ENCODE measurements at places on chromosomes 7 and 10. TPM values are rescaled to one million over a fixed set of nuclear protein-coding genes. Genes with fewer than 3 reads are reported as not detected.
A peak's percentile ranks its signal among the peaks of the same experiment; 100 is the strongest.

DNA sequence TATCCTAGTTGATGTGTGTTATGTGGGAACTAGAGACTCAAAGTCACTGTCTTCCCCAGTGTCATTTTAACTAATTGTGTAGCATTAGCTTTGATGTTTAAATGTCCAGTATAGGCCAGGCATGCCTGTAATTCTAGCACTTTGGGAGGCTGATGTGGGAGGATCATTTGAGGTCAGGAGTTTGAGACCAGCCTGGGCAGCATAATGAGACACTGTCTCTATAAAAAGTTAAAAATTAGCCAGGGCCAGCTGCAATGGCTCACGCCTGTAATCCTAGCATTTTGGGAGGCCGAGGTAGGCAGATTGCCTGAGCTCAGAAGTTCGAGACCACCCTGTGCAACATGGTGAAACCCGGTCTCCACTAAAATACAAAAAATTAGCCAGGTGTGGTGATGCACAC is 24.4 kb downstream of the DDX50 start:
- H3K36me3 ChIP-seq = peaks cover 3% of the 10 kb centered on the region
- H3K27ac ChIP-seq = no peak overlapping the region
- no peak overlapping the region for H3K4me3 ChIP-seq

The CALHM1 gene
- not detected for total RNA-seq

DNA sequence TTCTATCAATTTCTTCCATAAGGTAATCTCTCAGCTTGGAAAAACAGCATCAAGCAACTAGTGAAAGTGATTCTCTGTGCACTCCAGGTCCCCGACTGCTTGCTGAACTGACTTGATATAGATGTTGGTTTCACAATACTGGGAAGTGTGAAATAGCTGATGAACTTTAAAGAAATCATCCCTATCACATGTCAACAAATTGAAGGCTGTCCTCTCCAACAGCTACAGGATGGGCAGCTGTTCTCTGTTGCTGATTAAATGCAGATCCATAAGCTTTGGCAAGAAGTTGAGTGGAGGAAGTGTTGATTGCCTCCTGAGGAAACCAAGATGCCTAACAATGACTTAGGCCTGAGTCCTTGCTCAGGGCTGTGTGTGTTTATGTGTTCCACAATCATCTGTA is 130.4 kb upstream of the GDF10 start:
- H3K36me3 ChIP-seq = no peaks in the 10 kb centered on the region
- H3K27ac ChIP-seq = no peak overlapping the region
- no peaks in the 10 kb centered on the region for H3K4me1 ChIP-seq
- no peak overlapping the region for H3K4me3 ChIP-seq
- DNase-seq = no peak
- peaks cover 7% of the 10 kb centered on the region for H3K27me3 ChIP-seq

The ANKRD22 gene
- not detected for total RNA-seq

GRCh38 chr7:109901926-109902325 is 1189.0 kb upstream of the LRRN3 start:
- H3K36me3 ChIP-seq = no peaks in the 10 kb centered on the region
- H3K27ac ChIP-seq = no peak overlapping the region
- no peaks in the 10 kb centered on the region for H3K4me1 ChIP-seq

The NXPH1 gene
- total RNA-seq = not detected

GRCh38 chr10:47237316-47238260 is 62.4 kb upstream of the GDF10 start:
- peaks cover 11% of the 10 kb centered on the region for H3K27me3 ChIP-seq
- H3K27ac ChIP-seq = no peak overlapping the region
- no peaks in the 10 kb centered on the region for H3K4me1 ChIP-seq
- no peaks in the 10 kb centered on the region for H3K36me3 ChIP-seq

DNA sequence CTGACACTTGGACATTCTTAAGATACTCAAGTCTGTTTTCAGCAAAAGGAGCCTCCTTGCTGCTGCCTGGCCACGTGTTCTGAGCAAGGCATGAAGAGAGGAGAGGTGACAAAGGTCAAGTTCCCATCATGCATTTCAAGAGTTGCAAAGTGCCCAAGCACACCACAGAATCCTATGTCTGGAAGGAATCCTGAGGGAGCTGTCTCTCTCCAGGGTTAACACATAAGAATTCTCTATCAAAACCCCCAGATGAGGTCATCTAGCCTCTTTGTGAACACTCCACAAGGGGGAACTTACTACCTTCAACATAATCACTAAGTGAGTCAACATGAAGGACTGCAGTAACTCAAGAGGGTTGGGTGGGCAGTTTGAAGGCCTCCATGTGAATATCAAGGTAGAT is 155.5 kb downstream of the RNF216 start:
- no peak overlapping the region for H3K4me3 ChIP-seq
- no peak for DNase-seq
- no peak overlapping the region for H3K27ac ChIP-seq
- peaks cover 2% of the 10 kb centered on the region for H3K4me1 ChIP-seq

- no peaks in the 10 kb centered on the region for H3K36me3 ChIP-seq
- no peak for DNase-seq
- no peak overlapping the region for H3K27ac ChIP-seq
- no peak overlapping the region for H3K4me3 ChIP-seq
- H3K27me3 ChIP-seq = no peaks in the 10 kb centered on the region
These were observed 299.9 kb upstream of the LRRN3 start for GRCh38 chr7:110790992-110791391.

DNA sequence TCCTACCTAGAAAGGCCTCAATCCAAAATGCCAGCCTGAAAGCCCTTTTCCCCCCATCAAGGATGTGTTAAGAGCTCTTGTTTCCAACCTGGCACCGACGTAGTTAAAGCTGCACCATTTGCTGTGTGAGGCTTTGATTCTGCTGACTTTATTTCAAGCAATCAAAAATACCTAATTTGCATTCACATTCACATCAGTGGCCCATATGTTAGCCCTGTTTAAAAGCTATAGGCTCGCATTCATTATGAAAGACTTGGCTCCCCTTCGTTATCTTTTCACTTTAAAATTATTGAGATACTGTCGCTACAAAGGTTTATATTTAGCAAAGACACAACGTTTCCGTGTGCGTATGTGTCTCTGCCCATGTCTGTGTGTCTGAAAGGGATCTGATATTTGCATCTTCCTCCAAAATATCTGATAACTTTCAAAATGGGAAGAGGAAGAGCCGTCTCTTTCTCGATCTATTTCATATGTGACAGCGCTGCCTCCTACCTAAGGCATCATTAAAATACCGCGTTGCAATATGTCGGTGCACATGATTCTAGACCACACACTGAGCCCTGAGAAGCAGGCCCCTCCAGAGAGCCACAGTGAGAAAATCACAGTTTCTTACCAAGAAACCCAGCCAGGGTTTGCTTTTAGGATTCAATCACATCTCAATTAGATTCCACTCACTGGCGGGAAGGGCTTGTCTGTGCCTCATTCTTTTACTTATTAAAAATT is 57.1 kb upstream of the ITPRID1 start:
- peaks cover 11% of the 10 kb centered on the region for H3K27me3 ChIP-seq
- H3K36me3 ChIP-seq = no peaks in the 10 kb centered on the region
- no peak overlapping the region for H3K4me3 ChIP-seq
- H3K27ac ChIP-seq = no peak overlapping the region
- H3K4me1 ChIP-seq = no peaks in the 10 kb centered on the region

DNA sequence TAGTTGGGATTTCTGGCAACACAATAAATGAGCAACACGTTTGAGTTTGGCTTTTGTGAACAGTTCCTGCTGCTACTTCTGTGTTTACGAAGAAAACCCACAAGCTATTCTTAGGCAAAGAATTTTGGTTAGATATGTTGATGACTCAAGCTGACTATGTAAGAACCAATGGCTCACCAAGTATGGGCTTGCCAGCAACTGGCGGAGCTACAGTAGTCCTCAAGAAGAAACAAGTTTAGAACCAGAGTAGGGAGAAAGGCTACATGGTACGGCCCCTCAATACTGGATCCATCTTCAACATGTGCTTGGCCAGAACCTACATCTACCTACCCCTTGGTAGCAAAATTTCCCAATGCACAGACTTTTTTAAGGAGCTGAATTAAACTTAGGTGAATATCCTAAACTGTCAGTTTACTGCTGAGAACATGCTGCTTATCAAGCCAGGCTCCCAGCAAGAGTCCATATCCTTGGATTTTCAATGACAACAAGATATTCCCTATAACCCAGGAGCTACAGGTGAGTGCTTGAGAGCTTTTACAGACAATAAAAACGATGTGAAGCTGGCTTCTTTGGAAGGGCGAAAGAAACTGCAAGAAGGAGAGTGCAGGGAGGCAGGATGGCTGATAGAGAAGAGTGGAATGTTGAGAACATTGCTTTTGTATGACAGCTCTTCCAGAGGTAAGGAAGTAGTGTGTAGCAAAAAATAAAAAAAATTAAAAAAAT is 74.3 kb upstream of the ASAH2 start:
- peak overlapping the region; percentile 41 for H3K27ac ChIP-seq
- H3K27me3 ChIP-seq = no peaks in the 10 kb centered on the region
- H3K4me1 ChIP-seq = peaks cover 41% of the 10 kb centered on the region
- H3K36me3 ChIP-seq = no peaks in the 10 kb centered on the region
- H3K4me3 ChIP-seq = no peak overlapping the region
- peak; percentile 15 for DNase-seq

GRCh38 chr10:132257271-132257670 is 50.5 kb downstream of the STK32C start:
- no peaks in the 10 kb centered on the region for H3K4me1 ChIP-seq
- no peak overlapping the region for H3K4me3 ChIP-seq
- no peak overlapping the region for H3K27ac ChIP-seq
- no peak for DNase-seq
- no peaks in the 10 kb centered on the region for H3K27me3 ChIP-seq

DNA sequence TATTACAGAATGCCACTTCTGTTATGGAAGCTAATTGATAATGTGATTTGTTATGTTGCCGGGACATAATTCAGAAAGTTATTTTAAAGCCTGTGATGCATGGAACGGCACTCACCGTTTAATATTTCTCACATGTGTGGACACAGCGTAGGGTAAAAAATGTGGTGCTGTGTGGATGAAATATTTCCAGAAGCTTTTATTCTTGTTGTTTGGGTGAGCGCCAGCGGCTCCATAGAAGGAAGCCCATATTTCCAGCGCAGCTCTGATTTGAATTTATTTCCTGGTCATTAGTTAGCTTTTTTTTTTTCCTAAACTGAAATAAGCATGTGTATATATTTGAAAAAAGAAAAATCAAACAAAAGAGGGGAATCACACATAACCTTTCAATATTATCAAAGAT is 20.2 kb upstream of the NKX6-2 start:
- H3K36me3 ChIP-seq = no peaks in the 10 kb centered on the region
- no peak overlapping the region for H3K27ac ChIP-seq
- DNase-seq = no peak
- H3K4me3 ChIP-seq = no peak overlapping the region
- peaks cover 21% of the 10 kb centered on the region for H3K27me3 ChIP-seq

GRCh38 chr10:102283890-102284289 is 38.6 kb downstream of the GBF1 start:
- H3K27me3 ChIP-seq = no peaks in the 10 kb centered on the region
- H3K4me3 ChIP-seq = no peak overlapping the region
- H3K27ac ChIP-seq = peak overlapping the region; percentile 54
- peaks cover 56% of the 10 kb centered on the region for H3K4me1 ChIP-seq
- no peaks in the 10 kb centered on the region for H3K36me3 ChIP-seq

DNA sequence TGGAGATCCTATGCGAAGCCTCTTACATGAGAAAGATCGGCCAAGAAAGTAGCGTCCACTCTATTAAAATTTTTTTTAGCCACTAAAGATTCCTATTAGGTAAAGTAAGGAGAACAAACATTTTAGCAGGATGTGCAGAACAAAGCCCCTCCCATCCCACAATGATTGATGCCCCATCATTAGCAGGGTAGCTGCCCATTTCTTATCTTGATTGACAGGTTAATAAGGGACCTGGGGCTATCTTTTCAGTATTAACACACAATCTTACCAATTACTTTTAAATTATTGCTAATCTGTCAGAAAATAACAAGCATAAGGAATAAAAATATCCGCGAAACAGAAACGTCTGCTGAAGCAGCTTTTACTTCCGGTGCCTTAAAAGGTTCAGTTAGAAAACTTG is 5.1 kb downstream of the FZD8 start:
- no peak for DNase-seq
- H3K4me3 ChIP-seq = no peak overlapping the region
- peaks cover 24% of the 10 kb centered on the region for H3K4me1 ChIP-seq
- no peak overlapping the region for H3K27ac ChIP-seq
- H3K36me3 ChIP-seq = no peaks in the 10 kb centered on the region
- no peaks in the 10 kb centered on the region for H3K27me3 ChIP-seq

- no peak for DNase-seq
- no peak overlapping the region for H3K27ac ChIP-seq
- H3K27me3 ChIP-seq = peaks cover 28% of the 10 kb centered on the region
These were observed 140.7 kb downstream of the PAXIP1 start for GRCh38 chr7:154862153-154862791.

DNA sequence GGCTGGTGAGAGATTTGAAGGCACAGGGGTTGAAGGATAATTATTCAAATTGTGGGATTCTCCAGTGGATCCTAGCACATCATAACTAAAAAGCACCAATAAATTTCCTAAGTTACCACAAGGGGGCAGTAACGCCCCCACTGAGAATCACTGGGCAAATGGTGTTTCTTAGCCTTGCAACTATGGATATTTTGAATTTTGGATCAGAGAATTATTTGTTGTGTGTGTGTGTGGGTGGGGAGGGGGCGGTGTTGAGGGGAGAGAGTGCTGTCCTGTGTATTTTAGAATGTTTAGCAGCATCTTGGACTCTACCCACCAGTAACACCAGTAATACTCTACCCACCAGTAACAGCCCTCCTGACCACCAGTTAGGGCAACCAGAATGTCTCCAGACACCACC is 63.3 kb upstream of the PRKG1 start:
- H3K4me3 ChIP-seq = no peak overlapping the region
- H3K27ac ChIP-seq = no peak overlapping the region
- no peaks in the 10 kb centered on the region for H3K27me3 ChIP-seq
- H3K36me3 ChIP-seq = no peaks in the 10 kb centered on the region
- DNase-seq = no peak

DNA sequence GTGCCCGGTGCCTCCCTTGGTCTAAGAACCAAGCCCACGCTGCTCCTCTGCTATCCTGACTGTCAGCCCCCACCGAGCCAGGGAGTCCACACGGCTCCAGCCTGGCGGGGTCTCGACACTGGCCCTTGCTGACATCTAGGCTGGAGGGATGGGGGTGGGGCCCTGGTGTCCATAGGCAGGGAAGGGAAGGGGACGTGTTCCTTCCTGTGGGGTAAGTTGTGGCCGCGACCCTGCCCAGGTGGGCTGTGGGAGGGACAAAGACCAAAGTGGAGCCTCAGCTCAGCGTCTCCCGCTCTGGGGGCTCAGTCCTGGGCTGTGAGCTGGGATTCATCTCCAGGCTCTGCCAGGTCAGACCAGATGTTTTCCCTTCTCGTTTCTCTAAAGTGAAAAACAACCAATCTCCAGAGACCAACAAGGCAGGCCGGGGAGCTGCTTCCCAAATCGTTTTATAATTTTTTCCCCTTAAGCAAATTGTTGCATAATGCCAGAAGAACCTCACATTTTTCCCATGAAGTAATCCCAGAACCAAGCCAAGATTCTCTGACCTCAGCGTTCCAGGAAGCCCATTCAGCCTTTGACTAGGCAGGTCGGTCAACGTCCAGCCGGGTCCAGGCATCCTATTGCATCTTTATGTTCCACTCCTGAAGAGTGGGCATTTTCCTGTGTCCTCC is 101.2 kb downstream of the RGS10 start:
- H3K36me3 ChIP-seq = peaks cover 12% of the 10 kb centered on the region
- no peak overlapping the region for H3K4me3 ChIP-seq
- H3K27me3 ChIP-seq = no peaks in the 10 kb centered on the region

The FANK1 gene
- total RNA-seq = 0.89 TPM
